Esophagus (tissue), 2 donors: ENCODE measurements at places on chromosomes 12 and 14. TPM values are rescaled to one million over a fixed set of nuclear protein-coding genes. Genes with fewer than 3 reads are reported as not detected.

Gene KRT6A
- polyA plus RNA-seq, result 945 TPM

Gene CLMN
- polyA plus RNA-seq, result 1.6 TPM

Gene RPGRIP1
- 0.14 TPM for polyA plus RNA-seq

Gene KIF5A
- 0.24 TPM for polyA plus RNA-seq

Gene NUAK1
- polyA plus RNA-seq, result 0.73 TPM

Gene SERPINA10
- polyA plus RNA-seq, result not detected
